Adipocyte (in vitro differentiated cells): ENCODE measurements at places on chromosomes 6 and 20.

DNA sequence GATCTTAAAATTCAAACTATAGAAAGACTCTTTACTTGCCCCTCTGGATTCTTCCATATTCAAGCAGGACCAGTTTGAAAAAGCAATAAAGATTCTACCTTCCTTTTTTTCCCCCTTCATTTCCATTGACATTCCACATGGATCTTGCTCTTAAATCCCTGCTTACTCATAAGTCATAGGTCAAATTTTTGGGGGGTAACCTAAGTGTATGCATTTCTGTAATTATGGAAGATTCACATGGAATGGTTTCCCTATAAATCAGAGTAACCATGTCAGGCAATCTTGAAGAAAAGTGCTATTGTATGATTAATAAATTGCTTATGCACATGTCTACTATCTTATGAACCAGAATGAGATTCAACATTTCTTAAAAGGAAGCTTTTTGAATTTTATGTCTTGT is 551.0 kb downstream of the HAO1 start:
- DNase-seq: no peak

DNA sequence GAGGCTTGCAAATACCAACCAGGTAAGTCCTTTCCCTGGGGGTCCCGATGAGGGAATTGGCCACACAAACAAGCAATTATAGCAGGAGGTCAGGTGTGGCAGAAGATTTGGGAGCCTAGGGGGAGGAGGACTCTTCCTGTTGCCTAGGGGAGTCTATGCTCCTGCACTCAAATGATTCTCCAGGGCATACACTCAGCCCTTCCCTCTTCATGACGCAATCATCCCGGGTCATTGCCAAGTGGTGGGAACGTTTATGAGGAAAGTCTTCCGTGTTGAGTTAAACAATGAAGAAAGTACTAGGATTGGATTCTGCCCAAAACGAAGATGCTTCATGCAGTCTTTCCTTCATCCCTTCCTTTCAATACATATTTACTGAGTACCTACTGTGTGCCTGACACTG is 186.5 kb upstream of the TSHZ2 start:
- DNase-seq: no peak

DNA sequence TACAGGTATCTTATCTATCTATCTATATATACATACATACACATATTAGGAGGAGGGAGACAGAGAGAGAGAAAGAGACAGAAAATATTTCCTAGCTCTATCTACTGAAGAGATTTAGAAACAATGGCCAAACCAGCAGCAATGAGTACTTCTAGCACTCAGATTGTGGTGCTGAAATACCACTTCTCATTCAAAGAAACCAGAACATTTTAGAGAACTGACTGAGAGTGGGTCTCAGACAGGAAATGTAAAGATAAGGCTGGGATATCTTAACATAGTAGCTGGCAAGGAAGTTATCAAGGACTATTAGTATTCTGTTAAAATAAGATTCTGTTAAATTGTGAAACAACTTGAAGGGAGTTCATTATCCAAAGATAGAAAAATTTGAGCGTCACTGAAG is 57.0 kb downstream of the DNAAF9 start:
- no peak for DNase-seq

DNA sequence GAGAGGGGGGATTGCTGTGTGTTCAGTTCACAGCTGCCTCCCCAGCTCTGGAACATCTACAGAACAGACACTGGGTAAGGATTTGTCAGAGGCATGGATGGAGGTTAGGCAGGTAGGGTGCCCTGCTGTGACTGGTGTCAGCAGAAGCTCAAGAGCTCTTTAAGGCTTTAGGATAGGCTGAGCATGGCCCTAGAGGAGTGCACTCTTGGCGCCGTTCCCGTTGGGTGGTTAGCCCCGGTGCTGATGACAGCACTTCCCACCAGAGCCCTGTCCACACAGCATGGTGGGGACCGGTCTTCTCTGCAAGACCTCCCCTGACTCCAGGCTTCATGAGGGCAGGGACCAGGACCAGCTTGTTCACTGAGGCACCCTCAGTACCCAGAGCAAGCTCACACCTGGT is 262.0 kb downstream of the BMP7 start:
- DNase-seq: no peak

DNA sequence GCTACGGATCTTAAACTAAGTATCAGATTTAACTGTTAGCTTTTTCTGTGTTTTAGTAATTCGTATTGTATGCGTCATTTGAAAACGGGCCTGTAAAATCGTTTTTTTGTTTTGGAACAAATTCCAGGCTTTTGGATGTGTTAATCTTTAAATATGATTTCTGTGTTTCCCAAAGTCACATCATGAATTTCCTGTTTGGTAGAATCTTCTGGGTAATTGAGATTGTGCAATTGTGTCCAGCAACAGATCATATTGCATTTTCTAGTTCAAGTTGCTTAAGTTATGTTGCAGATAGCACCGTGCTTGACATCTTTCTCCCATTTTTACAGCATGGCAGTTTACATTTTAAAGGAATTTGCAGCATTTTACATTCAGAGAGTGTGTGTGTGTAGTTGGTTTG is 1.9 kb downstream of the MAPK14 start:
- DNase-seq: peak; percentile 90

DNA sequence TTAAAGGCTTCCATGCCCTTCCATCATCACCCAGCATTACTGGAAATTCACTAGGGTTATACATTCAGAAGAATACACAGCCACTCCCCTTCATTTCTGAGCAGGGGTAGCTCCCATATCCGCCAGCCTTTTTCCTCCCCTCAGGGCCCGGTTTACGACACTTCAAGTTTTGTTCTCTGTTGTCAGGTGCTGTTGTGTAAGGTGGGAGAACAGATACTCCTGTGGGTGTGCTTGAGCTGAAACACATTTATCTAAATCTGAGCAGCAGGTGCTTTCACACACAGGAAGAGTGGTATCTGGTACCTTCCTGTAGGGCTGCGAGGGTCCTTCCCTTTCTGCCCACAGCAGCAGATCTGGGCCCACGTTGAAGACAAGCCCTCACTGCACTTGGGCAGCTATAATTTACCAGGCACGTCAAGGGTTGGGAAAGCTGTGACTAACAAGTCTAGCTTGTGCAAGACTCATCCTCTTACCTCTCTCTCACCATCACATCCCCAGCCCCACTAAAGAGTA is 215.8 kb upstream of the RREB1 start:
- no peak for DNase-seq

DNA sequence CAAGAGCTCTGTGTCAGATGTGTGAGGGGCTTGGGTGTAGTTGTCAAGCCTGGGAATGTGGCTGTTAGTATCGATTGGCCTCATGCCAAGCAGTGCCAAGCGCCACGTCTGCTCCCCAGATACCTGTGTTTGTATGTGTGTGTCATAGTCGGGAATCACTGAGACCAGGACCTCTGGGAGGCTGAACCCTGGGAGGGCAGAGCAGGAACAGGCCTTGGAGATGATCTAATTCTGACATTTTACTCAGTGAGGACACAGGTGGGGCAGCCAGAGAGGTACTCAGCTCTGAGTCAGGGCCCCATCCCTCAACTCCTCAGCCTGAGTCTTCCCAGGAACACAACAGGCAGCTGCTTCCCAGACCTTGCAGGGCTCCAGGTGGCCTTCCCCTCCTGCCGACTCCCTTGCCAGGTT is 51.2 kb upstream of the FANCE start:
- DNase-seq: no peak

DNA sequence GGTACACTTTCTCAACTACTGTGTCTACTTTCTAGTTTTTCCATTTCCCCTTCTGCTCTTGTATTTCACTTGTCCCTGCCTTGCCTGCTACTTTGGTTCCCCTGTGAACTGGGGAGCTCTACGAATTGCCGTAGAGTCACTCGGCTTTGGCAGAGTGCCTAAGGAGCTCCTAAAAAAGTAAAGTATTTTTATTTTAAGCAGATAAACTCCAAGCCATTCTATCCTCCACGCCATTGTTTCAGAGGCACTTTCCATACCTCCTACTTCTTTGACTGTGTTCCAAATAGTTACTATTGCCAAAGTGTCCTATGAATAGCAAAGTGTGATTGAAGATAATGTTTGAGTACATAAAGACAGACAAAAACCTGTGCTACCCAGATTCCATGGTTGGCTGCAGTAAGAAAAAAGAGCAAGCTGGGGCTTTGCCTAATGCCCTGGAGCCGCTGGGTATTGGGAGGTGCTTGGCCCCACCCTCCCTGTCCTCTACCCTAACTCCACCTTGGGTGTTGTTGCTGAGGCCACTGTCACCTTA is 5.1 kb upstream of the MBOAT1 start:
- DNase-seq: no peak

GRCh38 chr6:10873374-10873773 is 8.5 kb downstream of the GCM2 start:
- no peak for DNase-seq

- DNase-seq: peak; percentile 63
These were observed 10.2 kb downstream of the CASS4 start for GRCh38 chr20:56422076-56422823.

DNA sequence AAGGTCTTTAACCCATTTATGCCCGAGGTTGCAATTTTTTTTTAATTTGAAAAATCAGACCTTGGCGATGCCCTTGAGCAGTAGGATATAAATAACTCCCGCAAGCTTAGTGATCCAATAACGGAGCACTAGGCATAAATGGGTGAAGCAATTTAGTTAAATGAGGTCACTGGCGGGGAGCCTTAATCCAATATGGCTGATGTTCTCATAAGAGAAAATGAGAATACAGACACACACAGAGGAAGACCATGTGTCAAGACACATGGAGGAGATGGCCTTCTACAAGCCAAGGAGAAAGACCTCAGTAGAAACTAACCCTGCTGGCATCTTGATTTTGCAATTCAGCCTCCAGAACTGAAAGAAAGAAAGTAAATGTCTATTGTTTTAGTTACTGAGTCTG is 735 bp downstream of the SIRPG start:
- DNase-seq: no peak

DNA sequence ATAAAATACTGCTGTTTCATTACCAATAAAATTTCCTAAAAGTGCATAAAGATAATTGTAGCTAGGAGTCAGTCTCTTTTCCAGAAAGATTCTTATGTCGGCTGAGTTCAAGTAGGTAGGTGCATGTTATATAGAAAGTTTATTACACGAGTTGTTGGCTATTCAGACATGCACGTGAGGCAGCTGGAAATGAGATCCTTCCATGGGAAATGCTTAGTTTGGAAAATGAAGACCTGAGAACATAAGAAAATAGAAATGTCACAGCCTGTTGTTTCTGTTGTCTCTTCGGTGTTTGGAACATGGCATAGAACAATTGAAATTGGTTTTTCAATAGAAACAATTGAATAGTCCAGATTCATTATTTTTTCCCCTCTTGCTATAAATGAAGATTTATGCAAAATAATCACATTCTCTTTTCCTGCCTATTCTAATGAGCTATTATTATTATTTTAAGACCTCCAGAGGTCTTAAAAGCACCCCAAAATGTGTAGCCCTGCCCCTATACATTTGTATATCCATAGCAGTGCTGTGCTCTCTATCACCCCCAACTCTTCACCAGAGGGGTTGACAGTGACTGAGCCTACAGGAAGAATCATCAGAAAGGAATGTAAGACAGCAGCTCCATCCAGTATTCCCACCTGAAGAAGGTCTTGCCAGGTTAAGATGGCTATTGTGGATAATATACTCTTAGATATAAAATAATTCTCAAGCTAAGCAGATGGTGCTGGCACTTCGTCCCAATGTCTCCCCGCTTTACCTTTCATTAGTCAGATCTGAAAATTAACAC is 82.2 kb downstream of the ZDHHC14 start:
- DNase-seq: no peak

DNA sequence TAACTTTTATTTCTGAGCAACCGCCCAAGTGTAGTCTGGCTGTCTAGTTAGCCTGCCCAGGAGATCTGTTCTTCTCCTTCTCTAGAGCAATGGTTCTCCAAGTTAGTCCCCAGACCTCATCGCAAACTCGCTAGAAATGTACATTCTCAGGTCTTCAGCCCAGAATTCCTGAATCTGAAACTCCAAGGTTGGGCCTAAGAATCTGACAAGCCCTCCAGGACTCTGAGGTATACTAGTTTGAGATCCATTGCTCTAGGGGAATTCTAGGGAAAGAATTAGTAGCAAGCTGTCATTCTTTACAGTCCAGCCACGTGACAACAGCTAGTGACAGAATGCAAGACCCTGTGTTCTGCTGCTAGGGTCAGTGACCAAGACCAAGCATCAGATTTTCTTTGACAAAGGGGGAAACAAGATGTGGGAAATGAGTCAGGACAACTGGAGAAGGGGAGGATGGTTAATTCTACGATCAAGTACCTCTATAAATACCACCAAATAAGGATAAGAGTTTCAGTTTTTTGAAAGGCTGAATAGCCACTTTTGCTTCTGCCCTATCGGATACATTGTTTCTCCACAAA is 5.8 kb downstream of the UBE2V1 start:
- no peak for DNase-seq

- peak; percentile 47 for DNase-seq
These were observed 3.1 kb upstream of the ULBP2 start for GRCh38 chr6:149938571-149939355.

DNA sequence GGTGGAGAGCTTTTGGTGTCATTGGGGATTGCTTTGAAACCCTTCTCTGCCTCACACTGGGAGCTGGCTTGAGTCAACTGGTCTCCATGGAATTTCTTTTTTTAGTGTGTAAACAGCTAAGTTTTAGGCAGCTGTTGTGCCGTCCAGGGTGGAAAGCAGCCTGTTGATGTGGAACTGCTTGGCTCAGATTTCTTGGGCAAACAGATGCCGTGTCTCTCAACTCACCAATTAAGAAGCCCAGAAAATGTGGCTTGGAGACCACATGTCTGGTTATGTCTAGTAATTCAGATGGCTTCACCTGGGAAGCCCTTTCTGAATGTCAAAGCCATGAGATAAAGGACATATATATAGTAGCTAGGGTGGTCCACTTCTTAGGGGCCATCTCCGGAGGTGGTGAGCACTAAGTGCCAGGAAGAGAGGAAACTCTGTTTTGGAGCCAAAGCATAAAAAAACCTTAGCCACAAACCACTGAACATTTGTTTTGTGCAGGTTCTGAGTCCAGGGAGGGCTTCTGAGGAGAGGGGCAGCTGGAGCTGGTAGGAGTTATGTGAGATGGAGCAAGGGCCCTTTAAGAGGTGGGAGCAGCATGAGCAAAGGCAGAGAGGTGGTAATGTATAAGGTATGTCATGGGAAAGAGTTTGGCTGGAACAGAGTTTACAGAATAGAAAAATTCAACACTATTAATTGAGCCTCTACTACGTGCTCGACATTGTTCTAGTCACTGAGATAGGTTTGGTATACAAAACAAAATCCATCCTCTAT is 31.2 kb downstream of the SRSF3 start:
- DNase-seq: peak; percentile 44

DNA sequence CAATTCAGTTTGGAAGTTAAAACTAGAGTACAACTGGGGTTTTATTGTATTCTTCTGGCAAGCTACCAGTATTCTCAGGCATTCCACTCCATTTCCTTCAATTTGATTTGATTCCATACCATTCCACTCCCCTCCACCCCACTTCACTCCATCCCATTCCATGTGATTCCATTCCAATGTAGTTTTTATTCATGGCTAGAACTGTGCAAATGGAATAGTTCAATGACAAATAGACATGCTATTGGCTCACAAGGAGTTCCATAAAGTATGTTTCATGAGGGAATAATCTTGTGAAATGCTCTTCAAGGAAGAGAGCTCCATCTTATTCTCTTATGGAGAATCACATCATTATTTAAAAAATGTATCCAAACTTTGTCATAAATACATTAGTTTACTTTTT is 285.0 kb upstream of the BMP2 start:
- DNase-seq: no peak

- no peak for DNase-seq
These were observed 92.5 kb downstream of the B3GAT2 start for GRCh38 chr6:70864401-70864800.
